Cerebellar nuclear complex (tissue), 1 donor: ENCODE measurements at places on chromosomes 2 and 18.

DNA sequence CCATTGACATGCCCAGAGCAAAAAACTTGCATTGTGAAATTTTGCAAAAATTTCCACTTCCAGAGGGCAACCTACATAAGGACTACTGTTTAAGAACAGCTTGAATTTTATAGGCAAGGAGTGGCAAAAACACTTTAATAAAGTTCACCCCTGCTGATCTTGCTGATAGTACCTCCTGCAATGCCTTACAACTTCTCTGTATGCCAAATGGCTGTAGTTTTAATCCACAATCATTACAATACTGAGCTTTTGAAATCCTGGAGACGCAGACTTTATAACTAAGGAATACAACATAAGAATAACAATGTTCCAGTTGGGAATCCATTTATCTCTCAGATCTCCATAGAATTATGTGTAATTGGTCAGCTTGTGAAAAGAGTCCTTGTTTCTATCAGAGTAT is 247.5 kb downstream of the KCNJ3 start:
- no peak for DNase-seq

GRCh38 chr2:171793691-171794678 is 100.1 kb downstream of the SLC25A12 start:
- DNase-seq, result no peak

GRCh38 chr2:68000170-68000825 is 62.5 kb downstream of the C1D start:
- DNase-seq, result no peak

DNA sequence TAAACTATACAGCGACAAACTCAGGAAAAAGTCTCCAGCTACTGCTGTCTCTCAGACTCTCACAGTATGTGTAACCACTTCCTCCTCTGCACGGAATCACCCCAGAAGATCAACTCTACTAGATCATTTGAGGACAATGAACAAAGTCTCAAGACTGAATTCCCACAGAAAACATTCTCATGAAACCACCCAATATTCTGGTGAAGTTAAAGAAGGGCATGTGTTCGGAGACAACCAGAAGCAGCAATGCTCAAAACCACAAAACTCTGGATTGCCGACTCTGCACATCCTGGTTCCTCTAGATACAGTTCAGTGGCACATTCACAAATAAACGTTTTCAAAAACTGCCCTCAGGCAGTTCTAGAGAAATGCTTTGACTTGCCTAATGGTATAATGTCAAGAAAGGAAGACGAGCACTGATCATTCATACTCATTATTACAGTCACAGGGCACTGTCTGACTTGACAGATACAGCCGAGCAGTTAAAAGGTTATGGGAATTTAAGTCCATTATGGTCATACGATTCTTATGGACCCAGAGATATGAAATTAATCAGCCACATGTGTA is 91.9 kb upstream of the STK17B start:
- DNase-seq, result no peak

DNA sequence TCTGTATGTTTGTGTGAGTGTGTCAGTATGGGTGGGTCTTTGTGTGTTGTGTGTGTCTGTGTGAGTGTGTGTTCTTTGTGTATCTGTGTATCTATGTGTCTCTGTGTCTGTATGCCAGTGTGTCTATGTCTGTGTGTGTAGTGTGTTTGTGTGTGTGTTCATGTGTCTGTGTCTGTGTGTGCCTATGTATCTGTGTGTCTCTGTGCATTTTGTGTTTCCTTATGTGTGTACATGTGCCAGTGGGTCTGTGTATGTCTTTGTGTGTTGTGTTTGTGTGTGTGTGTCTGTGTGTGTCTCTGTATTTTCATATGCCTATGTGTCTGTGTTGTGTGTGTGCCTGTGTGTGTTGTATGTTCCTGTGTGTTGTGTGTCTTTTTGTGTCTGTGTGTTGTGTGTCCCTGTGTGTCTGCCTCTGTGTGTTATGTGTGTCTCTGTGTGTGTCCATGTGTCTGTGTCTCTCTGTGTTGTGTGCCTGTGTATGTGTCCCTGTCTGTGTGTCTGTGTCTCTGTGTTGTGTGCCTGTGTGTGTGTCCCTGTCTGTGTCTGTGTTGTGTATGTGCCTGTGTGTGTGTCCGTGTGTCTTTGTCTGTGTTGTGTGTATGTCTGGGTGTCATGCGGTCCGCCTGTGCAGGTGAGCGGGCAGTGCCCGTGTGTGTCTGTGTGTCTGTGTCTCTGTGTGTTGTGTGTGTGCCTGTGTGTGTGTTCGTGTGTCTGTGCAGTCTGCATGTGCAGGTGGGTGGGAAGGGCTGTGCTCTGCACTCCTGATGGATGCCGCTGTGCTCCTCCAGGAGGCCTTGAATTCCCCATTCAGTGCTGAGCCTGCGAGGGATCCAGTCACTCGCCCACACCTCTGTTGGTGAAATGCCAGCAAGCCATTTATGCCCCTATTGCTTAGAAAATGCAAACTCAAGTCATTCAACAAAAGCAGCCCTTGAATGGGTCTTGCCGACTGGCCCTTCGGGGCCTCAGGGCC is 37.4 kb downstream of the KLHL29 start:
- DNase-seq, result no peak

DNA sequence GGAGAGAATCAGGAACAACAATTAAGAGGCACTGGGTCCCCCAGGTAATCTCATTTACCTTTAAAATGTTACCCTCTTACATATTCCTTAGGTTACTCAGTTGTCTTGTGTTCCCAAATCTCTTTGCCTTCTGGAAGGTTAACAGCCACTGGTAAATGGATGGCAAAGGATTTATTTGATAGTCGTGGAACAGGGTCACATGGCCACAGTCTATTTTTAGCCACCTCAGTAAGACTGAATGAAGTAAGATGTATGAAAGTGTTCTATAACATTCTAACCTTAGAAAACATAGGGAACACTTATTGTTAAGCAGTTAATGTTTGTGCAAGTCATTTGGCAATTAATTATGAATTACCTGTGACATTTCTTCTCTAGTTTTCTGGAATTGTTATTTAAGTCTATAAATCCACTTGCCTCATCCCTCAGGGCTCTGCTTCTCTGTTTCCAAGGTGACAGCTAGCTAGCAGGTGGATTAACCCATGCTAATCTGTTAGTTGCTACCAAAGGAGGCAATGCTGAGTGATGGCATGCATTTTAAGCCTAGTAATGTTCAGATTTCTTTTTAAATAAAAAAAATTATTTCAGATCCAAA is 211.0 kb downstream of the PIK3C3 start:
- DNase-seq, result no peak

DNA sequence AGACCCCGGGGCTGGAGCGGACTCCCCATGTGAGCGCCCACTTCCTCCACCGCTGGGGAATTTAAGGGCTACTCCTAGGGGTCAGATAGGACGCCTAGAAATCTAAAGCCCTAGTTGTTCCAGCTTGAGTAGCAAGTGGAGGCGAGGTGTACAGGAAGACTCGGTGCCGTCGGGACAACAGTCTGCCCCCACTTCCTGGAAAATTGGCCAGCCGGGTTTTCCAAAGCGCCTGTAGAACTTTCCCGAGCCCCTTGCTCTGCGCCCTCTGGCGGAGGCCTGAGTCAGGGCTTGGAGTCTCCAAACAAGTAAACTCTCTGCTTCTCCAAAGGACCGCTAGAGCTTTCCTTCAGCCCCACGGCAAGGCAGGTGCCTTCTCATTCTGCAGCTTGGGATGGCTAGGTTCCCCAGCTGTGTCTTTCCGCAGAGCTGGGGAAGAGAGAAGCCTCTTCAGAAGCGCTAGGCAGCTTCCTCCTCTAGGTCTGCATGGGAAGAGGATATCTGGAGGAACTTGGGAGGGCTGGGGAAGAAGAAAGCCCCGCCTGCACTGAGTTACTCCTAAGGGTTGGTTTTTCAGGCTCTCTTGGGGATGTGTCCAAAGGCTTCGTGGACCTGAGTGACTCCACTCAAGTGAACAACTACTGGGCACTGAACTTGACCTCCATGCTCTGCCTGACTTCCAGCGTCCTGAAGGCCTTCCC is 681 bp downstream of the SPR start:
- no peak for DNase-seq

GRCh38 chr18:48222118-48222517 is 187.1 kb downstream of the ZBTB7C start:
- no peak for DNase-seq

DNA sequence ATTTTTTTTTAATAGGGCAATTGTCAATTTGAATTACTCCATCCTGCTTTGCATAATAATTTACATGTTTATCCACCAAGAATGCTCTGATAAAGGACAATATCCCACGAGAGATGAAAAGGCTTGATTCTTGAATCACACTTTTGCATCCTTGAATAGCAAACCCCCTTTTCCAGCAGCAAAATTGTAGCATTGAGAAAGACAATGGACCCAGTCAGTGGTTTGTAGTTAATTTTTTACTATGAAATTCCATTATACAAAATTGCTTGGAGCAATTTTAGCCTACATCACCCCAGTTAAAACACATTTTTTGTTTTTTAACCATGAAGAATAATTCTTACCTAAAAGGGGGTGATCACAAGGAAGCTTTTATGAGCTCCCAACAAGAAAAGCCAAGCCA is 255.1 kb downstream of the RND3 start:
- DNase-seq, result no peak

GRCh38 chr2:229301237-229301636 is 30.1 kb upstream of the PID1 start:
- no peak for DNase-seq

DNA sequence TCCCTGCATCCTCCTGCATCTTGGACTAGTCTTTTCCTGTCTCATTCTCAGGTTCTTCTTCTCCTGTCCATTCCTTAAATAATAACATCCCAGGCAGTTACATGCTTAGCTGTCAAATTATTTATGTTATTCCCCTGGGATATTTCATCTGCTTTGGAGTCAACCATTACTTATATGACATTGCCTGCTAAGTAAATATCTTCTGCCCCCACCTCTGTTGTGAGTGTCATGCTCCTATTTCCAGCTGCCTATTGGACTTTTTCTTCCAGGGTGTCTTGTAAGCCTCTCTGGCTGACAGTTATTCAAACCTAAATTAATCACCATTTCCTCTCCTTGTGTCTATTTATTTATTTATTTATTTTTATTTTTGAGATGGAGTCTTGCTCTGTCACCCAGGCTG is 124.7 kb upstream of the RASGRP3 start:
- no peak for DNase-seq

DNA sequence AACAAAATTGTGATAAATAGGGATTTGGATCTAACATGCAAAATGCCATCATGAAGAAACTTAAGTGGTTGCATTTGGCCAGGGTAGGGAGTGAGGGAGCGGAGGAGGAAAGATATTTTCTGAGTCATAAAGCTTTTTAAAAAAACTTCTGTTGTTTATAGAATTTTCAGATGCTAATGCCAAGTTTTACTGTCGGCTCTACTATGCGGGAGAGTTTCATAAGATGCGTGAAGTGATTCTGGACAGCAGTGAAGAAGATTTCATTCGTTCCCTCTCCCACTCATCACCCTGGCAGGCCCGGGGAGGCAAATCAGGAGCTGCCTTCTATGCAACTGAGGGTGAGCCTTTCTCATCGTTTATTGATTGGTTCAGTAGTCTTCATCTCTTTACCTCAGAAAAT is 56.0 kb upstream of the PTH2R start:
- no peak for DNase-seq

DNA sequence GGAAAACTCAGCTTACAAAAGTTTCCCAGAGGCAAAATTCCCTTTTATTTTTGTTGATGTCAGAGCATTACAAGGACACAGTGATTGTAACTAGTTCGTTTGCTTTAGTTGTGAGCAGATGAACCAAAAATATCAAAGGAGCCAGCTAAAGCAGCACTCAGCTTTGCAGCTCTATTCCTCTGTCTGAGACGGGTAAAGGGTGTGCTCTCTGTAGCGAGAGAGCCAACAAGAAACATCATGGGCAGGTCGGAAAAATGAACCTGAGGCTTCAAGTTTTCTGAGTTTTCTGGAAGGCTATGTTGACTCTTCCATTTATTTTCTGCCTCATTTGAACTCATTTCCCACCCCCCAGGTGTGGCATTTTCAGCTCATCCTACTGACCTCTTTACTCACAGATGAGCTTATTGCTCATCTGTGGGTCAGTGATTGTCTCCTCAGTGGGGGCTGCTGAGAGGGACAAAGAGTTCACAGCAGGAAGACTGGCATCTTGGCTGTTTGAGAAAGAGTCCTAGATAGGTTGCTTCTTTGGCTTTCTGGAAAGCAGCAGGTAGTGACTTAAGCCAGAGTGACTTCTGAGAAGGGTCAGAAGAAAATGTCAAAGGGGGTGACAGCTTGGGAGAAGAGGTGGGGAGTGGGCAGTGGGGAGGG is 66.6 kb upstream of the EPC2 start:
- no peak for DNase-seq

DNA sequence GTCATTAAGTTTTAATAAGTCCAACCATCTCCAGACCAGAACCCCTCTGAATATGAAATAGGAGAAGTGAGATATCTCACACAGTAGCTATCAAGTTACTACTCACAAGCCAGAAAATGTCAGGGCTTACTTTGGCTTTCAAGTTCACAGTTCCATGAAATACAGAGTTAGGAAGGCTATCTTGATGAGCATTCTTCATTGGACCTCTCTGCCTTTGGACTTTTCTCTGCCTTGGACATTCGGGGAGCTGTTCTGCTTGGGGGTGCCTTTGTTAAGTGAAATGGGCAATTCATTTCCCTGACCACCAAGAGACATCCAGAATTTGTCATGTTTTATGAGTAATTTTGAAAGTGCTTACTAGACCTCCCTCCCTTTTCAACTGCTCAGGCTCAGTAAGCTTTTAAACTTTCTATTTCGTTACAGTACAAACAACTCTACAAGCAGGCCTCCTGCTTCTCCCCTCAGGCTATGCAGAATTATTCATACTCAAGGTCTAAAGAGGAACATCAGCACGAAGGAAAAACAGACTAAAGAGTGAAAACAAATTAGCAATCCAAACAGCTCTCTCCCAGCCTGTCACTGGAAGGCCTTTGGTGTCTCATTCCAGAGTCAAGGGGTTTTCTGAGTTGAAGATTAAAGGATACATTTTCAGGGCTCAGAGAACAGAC is 95.3 kb downstream of the MREG start:
- DNase-seq, result no peak

DNA sequence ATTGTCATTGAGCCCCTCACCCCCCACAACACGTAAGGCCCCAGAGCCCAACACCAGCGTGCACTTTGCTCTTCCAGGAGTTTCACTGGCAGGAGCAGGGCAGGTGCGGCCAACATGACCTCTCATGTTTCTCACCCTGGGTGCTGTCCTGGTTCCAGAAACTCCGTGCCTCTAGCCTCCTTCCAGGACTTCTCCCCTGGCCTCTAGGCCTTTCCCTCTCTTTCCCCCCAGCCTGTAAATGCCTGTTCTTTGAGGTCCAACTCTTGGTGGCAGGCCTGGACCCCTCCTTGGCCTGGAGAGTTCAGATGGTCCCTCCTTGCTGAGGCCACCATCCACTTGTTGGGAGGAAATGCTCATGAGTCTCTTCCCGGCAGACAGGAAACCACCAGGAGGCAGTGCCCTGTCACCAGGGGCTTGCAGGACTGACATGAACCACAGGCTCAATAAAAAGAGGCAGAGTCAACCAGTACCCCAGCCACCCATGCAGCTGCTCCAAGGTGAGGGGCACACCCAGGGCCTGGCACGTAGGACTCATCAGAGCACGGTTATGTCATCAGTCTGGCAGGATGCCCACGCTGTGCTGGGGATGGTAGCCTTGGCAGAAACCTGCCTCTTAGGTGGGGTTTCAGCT is 1.5 kb downstream of the MALL start:
- no peak for DNase-seq

- no peak for DNase-seq
Observed at GRCh38 chr2:239945751-239946561, 79.2 kb downstream of the NDUFA10 start.

GRCh38 chr2:217076657-217077232 is 216.9 kb upstream of the TNP1 start:
- no peak for DNase-seq

GRCh38 chr2:125711075-125711474 is 944.9 kb upstream of the GYPC start:
- DNase-seq, result no peak
